ENCODE measurements at places on chromosomes 12 and 14.
A peak's percentile ranks its signal among the peaks of the same experiment; 100 is the strongest.

- DNase-seq: peak; percentile 100
These were observed 391.2 kb downstream of the RAD51B start for GRCh38 chr14:68210729-68211299.

- DNase-seq: no peak
These were observed 3.3 kb downstream of the PARP11 start for GRCh38 chr12:3869865-3870264.

DNA sequence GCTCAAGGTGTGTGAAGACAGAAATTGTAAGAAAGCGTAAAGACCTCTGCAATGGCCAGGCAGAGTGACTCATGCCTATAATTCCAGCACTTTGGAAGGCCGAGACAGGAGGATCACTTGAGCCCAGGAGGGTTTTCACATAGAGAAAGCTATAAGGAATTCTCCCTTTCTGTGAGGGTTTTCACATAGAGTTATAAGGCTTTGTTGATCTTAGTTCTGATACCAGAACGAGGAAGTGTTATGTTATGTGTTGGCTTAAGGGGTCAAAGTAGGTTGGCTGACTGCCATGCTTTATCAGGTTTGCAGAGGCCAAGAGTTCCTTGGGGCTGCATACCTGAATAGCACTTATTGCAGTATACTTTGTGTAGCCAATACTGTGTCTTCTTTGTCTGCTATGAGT is 139.1 kb downstream of the ERC1 start:
- no peak for DNase-seq

- peak; percentile 51 for DNase-seq
These were observed 22.2 kb upstream of the PLEKHG3 start for GRCh38 chr14:64681796-64682710.

- DNase-seq: peak; percentile 54
These were observed at the start of gene SDSL for GRCh38 chr12:113422030-113422885. SDSL (plus strand) TSS chr12:113422380; CDS start chr12:113427983, 5,603 bp downstream.
